ENCODE measurements at places on chromosomes 2 and 18.

GRCh38 chr2:40405465-40405864 is 46.4 kb downstream of the SLC8A1 start:
- no peak for DNase-seq

GRCh38 chr2:168583710-168584521 is 127.8 kb downstream of the CERS6 start:
- DNase-seq = no peak

GRCh38 chr2:99158599-99158998 is 3.8 kb downstream of the LIPT1 start:
- no peak for DNase-seq

- DNase-seq = no peak
These were observed 122.3 kb upstream of the FHL2 start for GRCh38 chr2:105521176-105521575.

DNA sequence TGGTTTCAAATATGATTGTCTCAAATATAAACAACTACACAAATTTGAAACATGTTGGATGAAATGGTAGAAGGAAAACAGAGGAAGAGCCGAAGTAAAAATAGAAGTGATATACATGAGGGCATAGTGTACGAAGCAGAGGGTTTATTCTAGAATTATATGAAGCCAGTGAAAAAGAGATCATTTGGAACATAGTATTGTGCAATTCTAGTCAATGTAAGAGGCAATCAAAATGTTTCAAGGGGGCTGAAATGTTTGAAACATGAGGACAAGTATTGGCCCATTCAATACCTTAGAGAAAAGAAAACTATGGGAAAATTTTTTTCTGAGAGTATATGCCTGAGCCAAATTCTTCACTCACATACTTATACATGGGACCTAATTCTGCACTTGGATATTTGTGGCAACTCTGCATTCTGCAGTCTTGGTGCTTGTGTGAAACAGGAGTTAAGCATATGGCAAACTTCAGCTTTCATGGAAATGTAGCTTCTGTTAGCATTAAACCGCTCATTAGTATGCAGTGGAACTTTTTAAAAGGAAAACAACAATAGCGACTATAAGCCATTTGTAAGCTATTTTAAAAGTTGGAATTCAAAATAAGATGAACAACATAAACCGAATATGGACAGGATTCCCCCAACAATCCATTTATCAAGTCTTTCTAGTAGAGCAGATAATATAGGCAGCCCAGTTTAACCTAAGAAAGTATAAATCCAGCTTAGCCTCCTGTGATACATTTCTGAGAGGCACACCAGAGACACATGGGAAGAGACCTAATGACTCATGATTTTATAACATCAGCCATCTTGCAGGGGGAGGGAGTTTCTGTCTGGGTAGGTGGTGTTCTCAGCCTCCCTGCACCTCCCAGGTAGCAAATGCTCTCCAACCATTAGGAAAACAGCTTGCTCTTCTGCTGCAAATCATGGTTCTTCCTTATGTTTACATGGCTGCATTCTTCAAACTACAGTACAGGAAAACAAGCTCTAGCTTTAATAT is 197.8 kb downstream of the PAX3 start:
- DNase-seq = no peak

DNA sequence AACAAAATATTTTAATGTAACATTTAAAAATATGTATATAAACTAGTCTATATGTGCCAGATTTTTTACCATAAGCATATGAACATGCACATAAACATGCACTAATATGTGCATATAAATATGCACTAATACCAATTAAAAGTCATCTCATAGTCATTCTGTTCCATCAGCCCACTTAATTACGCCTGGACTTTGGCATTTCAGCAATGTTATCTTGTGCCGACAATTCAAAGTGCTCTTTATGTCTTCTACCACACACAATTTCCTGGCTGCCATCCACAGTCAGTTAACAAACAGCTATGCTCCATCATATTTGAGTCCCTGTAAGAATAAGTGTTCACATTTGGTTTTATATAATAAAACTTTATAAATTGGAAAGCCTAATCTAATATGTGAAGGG is 92.6 kb upstream of the TSPYL6 start:
- no peak for DNase-seq
